ENCODE measurements at places on chromosomes 5 and 9.

DNA sequence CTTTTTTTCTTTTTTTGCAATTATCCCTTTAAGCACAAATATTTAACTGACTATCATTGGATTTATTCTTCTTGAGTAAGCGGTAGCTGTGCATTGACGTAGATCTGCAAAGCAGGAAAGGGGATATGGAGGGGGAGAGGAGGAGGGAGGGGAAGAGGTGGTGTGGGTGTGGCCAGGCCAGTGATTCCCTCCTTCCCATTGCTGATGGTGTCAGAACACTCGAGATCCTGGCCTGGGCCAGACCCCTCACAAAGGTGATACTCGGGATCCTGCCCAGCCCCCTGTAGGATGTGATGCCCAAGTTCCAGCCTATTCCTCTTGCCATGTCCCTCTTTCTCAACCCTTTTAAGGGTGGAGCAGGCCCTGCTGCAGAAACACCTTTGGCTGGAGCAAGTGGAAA is 9.9 kb downstream of the SLC36A3 start:
- no peak for DNase-seq

DNA sequence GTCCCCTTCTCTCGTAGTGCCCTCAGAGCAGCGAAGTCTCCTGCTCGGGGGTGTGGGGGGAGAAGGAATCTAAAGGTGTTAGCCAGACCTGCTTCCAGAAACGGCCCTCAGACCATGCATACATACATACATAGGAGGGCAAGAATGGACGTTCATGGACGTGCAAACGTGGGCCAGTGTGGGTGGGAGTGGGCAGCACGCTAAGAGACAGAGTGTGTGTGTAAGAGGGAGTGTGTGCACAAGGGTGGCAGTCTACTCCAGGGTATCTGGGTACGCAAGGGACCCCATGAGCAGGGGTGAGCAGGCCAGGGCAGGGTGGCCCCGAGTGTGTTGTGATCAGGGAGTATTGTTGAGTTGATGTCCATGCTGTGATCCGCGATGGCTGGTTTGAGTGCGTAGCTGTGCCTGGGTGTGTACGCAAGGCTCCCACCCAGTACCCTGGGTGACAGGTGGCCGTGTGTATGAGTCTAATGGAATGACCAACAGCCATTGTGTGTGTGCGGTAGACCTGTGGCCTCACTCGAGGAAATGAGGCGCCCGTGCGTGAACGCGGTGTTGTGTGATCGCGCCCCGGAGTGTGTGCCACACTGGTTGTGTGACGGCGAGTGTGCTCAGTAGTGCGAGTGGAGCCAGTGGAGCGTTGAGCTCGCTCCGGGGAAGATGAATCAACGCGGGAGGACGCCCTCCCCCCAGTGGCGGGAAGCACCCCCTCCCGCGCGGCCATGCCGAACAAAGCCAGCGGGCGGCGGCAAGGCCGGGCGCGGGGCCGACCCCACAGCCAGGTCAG is 826 bp downstream of the GPRIN1 start:
- no peak for DNase-seq

- DNase-seq = no peak
Observed at GRCh38 chr5:33297760-33298216, 143.0 kb upstream of the TARS1 start.

GRCh38 chr9:131690941-131691573 is 48.8 kb downstream of the RAPGEF1 start:
- DNase-seq = no peak

DNA sequence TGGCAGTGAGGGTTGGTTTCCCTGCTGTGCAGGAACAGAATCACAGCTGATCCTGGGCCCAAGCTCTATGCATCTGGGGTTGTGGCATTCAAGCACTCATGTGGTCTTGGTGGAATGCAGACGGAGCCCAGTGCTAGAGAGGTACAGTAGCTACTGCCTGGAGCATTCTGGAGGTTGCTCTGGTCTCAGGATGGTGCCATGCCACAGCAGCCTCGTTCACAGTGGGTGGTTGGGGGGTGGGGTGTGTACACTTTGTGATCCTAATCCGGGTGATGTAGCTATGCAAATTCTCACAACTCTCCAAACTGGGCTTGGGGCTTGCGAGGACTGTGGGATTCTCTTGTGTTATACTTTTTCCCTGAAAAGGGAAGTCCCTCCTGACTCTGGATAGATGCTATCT is 45.2 kb downstream of the FGD3 start:
- no peak for DNase-seq

DNA sequence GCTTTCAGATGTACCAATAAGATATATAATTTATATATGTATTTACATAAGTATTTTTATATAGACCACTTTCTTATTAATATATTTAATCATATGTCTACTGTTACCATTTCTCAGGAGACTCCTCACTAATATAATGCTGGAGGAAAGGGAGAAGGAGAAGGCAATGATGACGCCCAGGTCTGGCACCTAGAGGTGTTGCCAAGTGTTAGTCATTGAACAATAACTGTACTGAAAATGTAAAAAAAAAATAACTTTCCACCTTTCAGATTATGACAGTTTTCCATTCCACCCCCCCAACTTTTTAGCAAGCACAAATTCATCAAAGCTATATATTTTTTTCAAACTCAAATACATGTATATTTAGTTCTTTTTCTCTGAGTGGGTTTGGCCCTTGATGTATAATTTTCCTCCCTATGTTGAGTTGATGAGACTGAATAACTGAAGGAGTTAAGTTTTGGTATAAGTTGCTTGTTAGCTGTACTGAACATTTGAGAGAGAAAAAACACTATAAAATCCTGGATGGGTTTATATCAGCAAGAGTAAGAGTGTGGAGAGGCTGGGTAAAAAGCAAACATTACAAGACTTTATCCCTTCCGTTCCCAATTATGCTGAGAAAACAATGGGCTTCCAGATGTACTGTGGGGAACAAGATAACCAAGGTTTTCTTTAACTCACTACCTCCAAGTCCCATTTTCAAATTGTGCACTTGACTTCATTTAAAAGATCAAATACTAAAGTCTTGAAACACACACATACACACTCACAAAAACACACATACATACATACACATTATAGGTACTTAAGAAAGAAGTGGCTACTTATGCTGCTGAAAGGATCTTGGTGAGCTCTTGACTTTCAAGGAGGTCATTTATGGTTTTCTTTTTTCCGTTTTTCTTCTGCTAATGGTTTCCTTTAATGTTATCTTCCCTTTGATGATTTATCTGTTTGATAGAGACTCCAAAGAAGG is 142.8 kb upstream of the IFNE start:
- DNase-seq = no peak

- no peak for DNase-seq
Observed at GRCh38 chr5:87383216-87383615, 29.5 kb downstream of the CCNH start.

- DNase-seq = no peak
Observed at GRCh38 chr5:154999865-155000264, 13.7 kb upstream of the KIF4B start.

- DNase-seq = no peak
Observed at GRCh38 chr5:51517838-51518237, 134.6 kb downstream of the ISL1 start.

GRCh38 chr9:76699971-76700370 is 64.3 kb upstream of the PCA3 start:
- DNase-seq = no peak

DNA sequence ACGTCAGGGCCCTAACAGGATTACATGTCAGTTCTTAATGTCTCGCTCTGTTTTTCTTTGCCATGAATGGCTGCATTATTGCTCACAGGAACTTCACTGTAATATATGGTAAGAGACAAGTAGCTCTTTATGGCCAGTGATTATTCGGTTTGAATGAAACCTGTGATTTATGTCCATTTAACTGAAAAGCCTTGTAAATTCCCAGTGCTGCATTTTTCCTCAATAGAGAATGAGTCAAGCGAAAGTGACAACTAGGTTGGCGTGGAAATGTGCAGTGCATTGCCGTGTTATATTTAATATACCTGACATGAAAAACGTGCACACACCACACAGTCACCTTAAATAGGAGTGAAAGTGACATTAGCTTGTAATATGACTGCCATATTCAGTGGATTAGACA is 163.1 kb downstream of the PBX3 start:
- no peak for DNase-seq

DNA sequence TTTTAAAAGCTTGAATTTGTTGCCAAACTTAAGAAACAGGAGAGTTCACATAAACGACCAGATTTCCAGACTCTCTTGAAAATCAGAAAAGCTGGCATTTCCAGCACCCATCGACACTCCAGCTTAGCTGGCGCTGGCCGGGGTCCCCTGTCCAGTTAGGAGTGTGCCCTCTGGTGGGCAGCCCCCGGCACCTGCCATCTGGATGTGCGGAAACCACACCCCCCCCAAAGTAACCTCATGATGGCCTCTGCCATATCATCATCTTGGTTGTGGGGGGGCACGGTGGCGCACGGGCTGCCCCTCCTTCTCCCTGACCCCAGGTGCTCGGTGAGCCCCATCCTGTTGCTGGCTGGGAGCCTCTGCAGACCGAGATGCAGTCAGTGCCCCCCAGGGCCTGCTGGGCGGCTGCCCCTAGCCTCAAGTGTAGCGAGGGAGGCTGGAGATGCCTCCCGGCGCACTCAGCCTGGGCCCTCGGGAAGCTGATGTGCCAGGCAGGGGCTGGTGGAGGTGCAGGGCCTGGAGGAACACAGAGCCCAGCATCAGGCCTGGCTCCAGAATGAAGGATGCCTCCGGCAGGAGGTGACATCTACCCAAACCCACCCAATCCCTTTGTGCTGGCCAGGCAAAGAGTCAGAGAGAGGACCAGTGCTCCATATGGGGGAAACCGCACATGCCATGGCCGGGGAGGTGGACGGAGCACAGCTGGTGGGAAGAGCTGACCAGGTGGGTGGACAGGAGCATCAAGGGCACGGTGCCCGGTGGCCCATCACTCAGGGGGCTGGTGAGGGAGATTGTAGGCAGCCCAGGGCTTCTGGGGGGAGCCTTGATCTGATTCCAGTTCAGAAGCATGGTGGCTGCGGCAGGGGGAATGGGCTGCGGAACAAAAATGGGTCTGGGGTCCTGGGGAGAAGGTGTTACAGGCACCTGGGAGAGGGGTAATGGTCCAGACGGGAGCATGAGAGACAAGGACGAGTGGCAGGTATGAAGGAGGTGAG is 70.6 kb downstream of the ADAMTS2 start:
- DNase-seq = no peak

- DNase-seq = no peak
Observed at GRCh38 chr5:142701673-142702311, 15.9 kb upstream of the FGF1 start.

GRCh38 chr5:136005476-136005875 is 23.3 kb upstream of the TGFBI start:
- DNase-seq = no peak

DNA sequence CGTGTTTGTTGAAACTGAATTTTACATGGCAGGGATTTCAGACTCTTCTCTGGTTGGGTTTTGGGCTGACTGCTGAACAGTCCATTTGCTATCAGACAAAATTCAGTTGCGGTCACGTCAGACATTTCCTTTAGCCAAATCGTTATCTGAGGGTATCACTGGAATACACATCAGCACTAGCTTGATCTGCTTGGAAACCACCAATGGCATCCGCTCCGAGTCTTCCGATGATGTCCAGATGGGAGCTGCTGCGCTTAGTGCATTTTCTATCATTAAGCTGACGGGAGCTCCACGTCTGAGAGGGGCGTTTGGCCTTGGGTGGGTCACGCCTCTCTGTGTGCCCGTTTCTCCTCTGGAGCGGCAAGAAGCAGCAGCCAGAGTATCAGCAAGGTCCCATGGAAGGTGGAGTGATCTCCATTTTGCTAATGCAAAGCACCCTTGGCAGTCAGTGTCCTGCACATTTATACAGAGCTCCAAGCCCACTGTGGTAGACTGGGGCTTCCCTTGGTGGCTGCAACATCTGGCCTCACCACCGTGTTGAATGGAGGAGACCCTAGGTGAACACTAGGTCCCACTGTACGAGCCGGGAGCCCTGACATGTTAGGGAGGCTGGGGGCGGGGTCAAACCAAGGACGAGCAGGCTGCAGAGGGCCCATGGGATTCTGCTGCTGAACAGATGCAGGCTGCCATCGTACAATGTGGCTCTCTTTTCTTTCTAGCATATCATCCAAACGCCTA is 134.6 kb upstream of the PHYKPL start:
- no peak for DNase-seq

- no peak for DNase-seq
Observed at GRCh38 chr5:153496835-153497234, 6.4 kb downstream of the GRIA1 start.

DNA sequence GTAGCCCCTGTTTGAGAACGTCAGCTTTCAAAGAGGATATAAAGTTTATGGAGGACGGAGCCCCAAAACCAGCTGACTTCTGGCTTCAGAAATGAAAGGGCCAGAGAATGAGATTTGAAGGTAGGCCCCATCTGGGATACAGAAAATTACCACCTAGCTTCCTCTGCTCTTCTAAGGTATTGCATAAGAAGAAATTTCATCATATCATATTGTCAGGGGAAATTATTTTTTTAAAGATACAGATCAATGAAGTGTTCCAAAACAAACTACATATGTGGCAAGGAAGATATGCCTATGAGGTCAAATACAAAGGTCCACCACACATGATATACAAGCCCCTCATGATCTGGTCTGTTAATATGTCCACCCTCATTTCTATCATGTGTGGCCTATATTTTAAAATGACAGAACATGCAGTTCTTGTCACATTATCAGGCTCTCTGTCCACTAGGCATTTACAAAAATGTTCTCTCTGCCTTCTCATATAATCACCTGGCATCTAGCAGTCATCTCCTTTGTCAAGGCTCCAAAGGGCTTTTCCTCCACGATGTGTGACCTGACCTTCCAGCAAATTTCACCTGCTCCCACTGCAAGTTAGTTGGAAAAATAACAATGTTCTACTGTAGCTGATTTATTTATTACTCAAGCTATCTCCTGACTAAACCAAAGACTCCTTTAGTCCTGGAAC is 83.1 kb downstream of the DPYSL3 start:
- no peak for DNase-seq

- DNase-seq = no peak
Observed at GRCh38 chr5:75373862-75374261, 36.8 kb downstream of the HMGCR start.

DNA sequence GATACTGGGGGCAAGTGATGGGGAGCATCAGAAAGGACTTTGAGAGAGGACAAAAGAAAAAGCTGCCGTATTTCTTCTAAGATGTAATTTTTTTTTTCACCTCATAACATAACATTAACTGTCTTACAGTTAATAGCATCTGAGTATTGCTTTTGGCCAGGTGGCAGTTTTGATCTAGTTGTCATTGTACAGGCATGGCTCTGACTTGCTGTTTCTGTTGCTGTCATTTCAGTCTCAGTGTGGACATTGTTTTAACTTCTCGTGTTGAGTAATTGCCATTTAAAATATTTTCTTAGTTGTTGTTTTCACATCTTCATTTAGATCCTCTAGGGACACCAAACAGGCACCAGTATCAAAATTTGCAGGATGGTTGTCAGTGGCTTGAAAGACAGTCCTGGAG is 12.4 kb downstream of the SMAD5 start:
- DNase-seq = no peak

DNA sequence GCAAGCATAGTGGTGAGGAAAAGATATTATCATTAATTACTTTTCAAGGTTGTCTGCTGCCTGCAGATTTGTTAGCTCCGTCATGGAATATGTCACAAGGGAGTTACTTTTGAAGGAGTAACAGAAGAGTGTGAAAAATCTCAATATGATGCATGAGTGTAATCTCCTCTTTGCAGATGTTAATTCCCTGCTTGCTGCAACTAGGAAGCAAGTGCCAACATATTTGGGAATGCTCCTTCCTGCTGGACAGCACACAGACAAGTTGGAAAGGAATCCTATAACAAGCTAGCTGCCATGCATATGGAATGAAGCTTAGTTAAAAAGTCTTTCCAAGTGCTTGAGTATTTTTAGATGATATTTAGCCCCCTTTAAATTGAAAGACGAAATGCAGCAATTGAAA is 2023.6 kb upstream of the CDH6 start:
- DNase-seq = no peak
